Activated T-cell treated with anti-CD3 and anti-CD28 coated beads, Interleukin-2, amount 50 U/mL, for 72 hours (primary cell): ENCODE measurements at places on chromosomes 3 and 15. TPM values are rescaled to one million over a fixed set of nuclear protein-coding genes. Genes with fewer than 3 reads are reported as not detected.

GPR171 gene
- 83.7 TPM for total RNA-seq

GRCh38 chr3:117611211-117611610 lies 901.6 kb downstream of the TUSC7 start:
- no peak for DNase-seq

DNA sequence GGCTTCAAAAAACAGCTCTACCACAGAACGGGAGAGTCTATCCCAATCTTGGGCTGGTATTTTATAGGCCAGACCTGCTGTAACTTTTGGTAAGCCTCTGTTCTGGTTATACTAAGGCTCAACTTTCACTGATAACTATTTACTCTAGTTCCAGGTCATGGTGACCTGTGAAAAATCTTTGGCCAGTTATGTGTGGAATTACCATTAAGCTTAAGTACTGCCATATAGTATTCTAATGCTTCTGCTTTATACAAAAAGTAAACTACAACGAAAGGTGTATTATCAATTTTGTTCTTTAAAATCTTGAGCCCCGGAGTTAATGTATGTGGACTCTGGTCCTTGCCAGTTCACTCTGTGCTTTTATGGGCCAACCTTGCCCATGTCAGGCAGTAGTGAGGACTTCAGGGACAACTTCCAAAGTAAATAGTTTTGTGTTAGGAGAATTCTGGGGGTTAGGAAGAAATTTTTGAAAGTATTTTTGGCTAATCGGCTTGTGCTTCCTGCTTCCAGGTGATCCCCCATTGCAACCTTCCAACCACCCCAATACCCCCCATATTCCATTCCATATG lies 6.4 kb downstream of the SIAH2 start:
- DNase-seq, result no peak

- peak; percentile 78 for DNase-seq
These were observed 60.5 kb downstream of the SH3BP5 start for GRCh38 chr3:15271785-15272381.

ADIPOQ gene
- total RNA-seq, result not detected

CIP2A gene
- 42.1 TPM for total RNA-seq

DNA sequence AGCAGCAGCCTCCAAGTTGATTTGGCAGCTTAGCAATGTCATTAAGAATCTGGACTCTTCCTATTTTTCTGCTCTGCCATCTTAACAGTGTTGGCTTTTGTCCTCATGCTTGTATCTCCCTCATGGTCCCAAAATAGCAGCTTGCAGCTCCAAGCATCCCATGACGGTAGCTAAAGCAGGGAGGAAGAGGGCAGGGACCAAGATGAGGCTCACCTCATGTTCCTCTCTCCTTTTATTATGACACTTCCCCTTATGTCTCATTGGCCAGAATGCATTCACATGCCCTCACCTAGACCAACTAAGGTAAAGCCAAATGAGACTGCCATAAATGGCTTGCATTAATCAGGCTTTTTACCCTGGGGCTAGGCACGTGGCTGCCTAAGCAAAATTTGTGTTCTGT lies 382.4 kb downstream of the SHQ1 start:
- DNase-seq, result no peak

DNA sequence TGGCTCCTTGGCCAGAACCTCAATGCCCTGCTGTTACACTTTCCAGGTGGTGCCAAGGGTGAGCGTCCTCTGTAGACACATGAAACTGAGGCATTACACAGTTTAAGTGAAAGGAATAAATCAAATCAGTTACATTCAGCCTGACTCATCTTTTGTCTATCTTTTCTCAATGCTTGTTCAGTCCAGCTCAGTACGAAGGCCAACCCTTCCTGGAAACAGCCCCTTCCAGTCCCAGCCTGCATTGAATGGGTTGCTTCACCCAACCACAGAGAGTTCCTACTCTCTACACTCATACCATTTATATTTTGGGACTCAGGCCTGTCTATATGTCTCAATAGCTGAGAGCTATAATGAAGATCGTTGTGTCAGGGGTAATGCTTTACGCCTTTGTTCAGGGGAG lies 363.6 kb downstream of the RORA start:
- DNase-seq, result no peak

DNA sequence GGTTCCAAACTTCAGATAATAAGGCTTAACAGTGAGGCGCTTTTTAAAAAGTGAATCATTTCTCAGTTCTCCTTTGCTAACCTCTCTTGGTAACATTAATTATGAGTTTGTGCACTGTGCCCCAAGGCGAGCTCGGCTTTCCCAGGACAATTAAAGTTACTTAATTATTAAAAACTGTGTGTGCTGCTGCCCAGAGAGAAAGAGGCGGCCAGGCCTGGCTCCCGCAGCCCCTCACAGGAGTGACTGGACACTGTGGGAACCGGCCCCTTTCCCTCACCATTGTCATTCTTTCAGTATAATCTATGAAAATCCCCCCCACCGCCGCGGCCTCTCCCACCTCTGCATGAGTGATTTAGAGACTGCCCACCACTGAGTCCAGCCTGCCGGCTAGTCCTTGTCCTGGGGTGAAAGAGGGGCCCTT lies 43.1 kb upstream of the HES1 start:
- DNase-seq, result no peak

- DNase-seq, result no peak
These were observed 147.7 kb downstream of the SMAD6 start for GRCh38 chr15:66849746-66850077.

TAGLN3 gene
- 0.31 TPM for total RNA-seq

DNA sequence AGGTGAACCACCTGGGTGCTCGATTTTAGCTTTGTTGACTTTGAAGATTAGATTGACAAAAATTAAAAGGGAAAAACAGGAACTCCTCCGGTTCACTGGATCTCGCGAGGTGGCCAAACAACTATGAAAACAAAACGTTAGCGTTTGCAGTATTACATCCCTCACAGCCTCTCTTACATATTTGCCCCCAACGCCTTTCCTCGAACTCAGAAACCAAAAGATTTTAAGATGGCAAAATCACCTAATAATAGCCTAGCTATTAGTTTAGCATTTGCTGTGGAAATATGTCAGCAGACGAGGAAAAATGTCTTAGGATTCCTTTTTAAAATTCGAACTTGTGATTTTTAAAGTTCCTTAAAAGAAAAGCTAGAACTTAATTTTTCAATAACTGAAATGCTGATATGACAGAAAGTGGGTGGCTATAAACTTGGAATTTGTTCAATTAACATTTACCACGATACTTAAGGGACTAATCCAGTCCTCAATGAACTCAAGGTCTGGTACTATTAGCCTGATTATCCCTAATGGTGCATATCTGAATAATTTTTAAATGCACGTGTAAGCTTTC lies 491 bp upstream of the SENP7 start:
- no peak for DNase-seq

- no peak for DNase-seq
These were observed 9.4 kb downstream of the GPR156 start for GRCh38 chr3:120275618-120276017.

RLBP1 gene
- not detected for total RNA-seq

- peak; percentile 83 for DNase-seq
These were observed 8.4 kb downstream of the NBEAL2 start for GRCh38 chr3:46987743-46988401.

ZMYND10 gene
- total RNA-seq, result 1.2 TPM

SLC9C1 gene
- not detected for total RNA-seq

- DNase-seq, result no peak
These were observed 746.7 kb downstream of the NAALADL2 start for GRCh38 chr3:175605851-175606250.

UBE2E2 gene
- total RNA-seq, result 11.9 TPM

DNA sequence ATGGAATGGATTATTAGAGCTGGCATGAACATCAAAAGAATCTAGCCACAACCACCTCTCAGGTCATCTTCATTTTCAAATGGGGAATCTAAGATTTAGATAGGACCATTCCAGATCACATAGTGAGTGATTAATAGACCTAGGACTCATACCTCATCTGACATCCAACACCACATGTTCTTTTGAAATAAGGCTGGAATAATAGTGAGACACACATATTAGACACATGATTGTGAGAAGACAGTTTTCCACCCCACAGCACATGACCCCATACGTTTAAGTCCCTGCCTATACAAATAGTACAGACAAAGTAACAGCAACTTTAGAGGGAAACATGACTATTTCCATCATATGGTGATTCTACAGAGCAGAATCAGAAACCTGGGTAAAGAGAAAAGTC lies 344.7 kb upstream of the TPRG1 start:
- DNase-seq, result no peak

CALML4 gene
- 6.0 TPM for total RNA-seq

DNA sequence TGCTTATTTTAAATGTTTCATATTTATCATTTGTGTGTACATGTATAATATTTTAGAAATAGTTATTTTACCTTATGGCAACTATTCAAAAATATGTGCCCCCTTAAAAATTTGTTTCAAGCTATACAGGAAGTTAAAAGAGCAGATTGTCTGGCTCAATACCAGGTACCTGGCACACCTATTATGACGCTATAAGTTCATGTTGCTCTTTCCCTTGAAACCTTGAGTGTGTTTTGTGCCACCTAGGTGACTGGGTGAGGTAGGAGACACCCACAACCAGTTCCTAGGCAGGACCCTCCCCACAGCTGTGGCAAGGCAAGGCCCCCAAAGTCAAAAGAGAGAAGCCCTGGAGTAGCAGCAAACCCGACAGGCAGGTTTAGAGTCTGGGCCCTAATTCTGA lies 20.6 kb upstream of the NEO1 start:
- no peak for DNase-seq

DNA sequence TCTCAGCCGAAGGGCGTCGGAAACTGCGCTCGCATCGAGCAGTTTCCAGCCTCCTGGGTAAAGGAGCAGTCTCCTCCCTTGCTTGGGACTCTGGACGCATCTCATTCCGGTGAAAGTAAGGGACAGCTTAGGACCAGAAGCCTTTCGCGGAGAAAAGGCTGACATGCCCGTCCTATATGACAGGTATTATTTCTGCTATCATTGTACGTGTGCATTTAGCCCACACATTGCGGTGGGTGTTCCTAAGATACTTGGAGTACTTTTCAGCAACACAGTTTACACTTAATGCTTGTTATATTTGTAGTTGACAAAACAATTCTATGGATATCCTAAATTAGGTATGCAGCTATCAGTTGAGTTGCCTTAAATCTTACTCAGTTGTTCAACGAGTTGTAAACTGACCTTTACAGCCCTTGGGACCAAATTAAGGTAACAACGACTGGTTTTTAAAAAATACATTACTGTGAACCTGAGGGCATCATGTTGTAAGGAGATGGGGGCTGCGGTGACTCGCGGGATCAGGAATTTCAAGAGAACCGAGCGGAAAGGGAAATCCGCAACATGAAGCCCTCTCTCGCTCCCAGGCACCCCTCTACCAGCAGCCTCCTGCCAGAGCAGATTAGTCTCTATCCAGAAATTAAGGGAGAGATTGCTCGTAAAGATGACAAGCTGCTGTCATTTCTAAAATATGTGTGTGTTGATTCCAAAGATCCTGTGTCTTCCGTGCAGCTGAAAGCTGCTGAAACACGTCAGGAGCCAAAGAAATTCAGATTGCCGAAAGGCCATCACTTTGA lies 632 bp upstream of the COPS2 start:
- peak; percentile 7 for DNase-seq

- no peak for DNase-seq
These were observed 16.4 kb downstream of the SLCO2A1 start for GRCh38 chr3:134013280-134013679.

- no peak for DNase-seq
These were observed 3.9 kb upstream of the ACAN start for GRCh38 chr15:88799341-88799740.

PRR20G gene
- not detected for total RNA-seq

RHCG gene
- total RNA-seq, result not detected

- DNase-seq, result no peak
These were observed 9.2 kb downstream of the DAPK2 start for GRCh38 chr15:64037116-64037515.

DNA sequence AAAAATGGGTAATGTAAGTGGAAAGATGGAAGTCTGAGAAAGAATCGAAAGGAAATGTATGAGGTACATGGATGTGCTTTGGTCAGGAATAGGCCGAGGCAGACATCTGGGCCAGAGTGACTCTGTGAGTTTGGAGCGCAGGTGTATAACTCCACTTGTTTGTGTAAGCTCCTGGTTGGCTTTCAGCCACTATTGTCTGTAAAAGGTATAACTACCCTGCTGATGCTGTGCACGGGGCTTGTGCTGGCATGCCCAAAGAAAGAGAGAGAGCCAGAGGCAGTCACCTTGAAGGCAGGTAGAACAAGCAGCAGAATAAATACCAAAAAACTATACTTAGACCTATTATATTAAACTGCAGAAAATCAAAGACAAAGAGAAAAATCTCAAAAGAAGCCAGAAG lies 32.7 kb upstream of the CD96 start:
- no peak for DNase-seq
